ENCODE measurements at places on chromosomes 7 and 10.
A peak's percentile ranks its signal among the peaks of the same experiment; 100 is the strongest.

- no peak for DNase-seq
Measured at GRCh38 chr10:99874341-99875085, 92.1 kb downstream of the ABCC2 start.

GRCh38 chr7:40239755-40240303 is 105.0 kb downstream of the SUGCT start:
- no peak for DNase-seq

- no peak for DNase-seq
Measured at GRCh38 chr10:68861253-68861652, 33.9 kb downstream of the STOX1 start.

DNA sequence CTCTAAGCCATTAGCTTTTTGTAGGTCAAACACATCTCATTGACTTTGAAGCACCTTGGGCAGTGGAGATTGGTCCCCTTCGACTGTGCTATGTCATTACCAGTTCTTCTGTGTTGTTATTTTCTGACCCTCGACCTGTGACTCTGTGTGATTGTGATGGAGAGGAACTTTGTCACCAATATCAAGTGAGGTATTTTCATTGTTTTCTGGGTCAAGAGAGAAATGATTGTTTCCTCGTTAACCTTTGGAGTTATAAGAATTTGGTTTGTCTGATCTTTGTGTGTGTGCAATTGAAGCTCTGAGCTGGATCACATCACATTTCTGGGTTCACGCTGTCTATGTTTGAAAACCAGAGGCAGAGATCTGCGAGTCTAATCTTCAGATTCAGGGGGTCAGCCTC is 432.2 kb upstream of the KLF6 start:
- DNase-seq: no peak

GRCh38 chr7:23298141-23298881 is 828 bp upstream of the MALSU1 start:
- DNase-seq: no peak

- DNase-seq: no peak
Measured at GRCh38 chr10:22581461-22581860, 132.9 kb downstream of the PIP4K2A start.

DNA sequence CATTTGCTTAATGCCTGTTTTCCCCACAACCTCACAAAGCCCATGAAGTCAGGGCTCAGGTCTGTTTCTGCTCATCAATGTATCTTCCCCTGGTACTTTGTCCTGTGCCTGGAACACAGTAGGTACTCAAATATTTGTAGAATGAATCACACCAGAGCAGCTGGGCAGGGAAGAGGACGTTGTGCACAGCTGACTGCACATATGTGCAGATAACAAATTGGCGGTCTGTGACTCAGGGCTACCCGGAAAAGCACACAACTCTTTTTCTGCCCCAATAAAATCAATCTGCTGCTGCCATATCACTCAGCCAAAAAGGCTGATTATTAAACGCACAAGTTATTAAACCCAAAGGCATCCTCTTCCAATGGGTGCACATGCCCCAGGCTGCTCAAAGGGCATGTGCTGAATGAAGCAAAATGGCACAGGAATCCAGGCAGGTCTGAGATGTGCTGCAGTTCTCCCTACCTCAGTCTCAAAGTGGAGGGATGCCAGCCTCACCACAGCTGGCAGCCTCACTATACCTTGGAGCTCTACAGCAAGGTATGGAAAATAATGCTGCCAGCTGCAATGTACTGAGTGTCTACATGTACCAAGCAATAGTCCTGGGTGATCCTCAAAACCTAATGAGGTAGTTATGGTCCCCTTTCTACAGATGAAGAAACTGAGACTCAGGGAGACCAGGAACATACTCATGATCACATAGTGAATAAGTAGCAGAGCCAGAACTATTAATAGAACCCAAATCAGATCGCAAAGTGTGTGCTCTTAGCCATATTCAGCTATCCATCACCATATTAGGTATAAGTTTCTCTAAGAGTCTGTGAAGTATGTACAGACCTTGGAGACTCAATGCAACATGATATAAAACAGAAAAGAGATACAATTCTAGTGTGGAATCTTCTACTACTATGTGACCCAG is 43.4 kb downstream of the SORBS1 start:
- no peak for DNase-seq

- no peak for DNase-seq
Measured at GRCh38 chr10:89829887-89830269, 128.5 kb downstream of the KIF20B start.

GRCh38 chr10:5814110-5815107 is 1.2 kb upstream of the GDI2 start:
- no peak for DNase-seq

GRCh38 chr10:24947304-24948097 is 4.9 kb downstream of the PRTFDC1 start:
- DNase-seq: no peak

- no peak for DNase-seq
Measured at GRCh38 chr10:76887223-76888010, 750.2 kb downstream of the KCNMA1 start.

GRCh38 chr10:113026679-113027078 is 76.6 kb downstream of the TCF7L2 start:
- DNase-seq: no peak

DNA sequence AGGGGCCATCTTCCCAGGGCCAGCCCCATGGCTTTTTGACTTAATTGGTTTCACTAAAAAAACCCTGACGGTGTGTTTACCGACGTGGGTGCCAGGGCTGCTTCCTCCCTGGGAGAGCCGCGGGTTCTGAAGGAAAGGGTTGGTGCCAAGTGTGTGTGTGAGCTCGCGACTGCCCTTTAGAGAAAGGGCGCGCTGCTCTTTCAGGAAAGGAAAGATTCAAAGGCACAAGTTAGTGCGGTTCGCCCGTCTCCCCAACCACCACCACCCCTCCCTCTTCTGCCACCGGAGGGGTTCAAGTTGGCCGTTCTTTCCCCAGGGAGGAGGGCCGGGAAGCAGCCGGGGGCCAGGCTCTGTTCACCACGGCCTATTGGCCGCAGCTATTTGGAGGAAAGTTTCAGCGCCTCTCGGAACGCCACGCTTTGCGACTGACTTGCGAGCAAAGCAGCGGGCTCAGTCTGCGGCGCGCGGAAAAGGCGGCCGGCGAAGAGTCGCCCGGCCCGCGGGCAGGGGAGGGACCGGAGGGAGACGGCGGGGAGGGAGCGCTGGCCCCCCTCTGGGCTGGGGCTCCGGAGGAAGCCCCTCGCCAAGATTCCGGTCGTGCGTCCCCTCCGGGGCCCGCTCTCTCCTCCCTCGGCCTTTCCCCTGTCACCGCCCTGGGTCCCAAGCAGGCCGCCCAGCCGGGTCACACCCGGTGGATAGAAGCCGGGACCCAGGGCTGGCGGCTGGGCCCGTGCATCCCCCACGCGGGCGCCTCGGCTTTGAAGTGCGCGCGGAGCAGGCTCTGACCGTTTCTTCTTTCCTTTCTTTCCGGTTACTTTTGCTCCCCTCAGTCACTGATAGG is 165.9 kb upstream of the PPP1R3A start:
- no peak for DNase-seq

DNA sequence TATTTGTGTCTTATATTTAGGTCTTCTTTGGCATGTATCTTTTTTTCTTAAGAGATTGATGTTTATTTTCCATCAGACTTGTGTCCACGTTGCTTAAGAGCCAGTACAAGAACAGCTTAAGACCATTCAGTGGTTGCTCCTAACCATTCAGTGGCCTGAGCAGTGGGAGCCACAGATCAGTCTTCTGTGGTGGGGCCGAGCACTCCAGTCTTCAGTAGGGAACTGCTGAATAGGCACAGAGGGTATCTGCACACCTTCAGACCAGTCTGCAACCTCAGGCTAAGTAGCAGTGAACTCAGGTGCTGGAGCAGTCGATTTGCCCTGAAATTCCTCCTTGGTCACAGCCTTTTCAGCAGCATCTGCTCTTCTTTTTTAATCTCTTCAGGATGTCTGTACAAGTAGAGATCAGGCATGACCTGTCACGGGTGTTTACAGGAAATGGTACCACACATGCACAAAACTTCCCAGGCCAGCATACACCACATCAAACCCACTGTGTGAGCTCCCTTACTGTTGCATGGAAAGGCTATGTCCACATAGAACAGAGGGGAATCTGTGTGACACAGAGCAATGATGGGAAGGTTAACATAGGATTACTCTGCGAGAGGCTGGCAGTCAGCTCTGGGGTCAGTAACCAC is 51.5 kb downstream of the FAM107B start:
- DNase-seq: no peak

DNA sequence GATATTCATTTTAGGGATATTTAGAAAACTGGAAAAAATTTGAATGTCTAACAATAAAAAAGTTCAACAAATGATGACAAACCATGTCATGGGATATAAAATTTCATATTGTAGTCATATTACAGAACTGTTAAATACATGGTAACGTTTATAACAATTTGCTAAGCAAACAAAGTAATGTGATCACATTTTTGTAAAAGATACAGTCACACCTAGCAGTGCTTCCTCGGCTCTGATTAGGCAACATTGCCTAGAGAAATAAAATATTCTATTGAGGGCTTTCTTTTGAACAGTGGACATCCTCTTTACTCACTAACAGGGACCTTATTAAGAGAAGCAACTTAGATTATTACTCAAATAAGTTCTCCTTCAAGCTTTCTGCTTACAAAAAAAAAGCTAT is 605.5 kb downstream of the GATA3 start:
- DNase-seq: no peak

GRCh38 chr10:70321897-70322890 is 38.4 kb upstream of the NPFFR1 start:
- no peak for DNase-seq

- DNase-seq: peak; percentile 17
Measured at GRCh38 chr10:78657163-78657861, 411.5 kb upstream of the ZMIZ1 start.

DNA sequence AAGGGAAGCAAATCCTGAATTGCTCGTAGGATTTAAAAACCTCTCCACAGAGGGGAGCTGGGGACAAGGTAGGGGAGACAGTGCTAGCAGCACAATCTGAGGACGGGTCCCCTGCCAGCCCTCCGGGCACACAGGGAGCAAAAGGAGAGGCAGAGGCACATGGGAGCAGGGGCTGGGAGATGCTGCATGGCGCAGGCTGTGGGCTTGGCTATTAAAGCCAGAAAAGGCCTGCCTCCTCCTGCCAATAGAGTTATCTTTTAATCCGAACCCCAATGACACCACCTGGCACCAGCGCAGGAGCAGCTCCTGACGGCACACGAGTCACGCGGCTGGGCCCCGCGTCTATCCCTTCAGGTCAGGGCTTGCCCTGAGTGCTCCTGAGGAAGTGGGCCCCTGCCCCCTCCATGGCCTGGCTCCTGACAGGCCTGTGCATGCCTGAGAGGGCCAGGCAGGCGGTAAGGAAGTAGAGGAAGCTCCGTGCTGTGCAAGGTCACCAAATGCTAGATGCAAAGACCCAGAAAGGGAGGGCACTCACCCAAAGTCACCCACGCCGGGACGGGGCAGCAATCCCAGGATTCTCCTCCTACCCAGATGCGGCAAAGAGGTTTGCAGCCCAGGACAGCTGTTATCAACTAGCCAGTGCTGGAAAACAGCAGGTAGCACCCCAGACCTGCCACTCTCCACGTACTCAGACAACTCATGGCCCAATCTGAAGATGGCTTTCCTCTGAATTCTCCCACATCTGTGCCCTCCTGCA is 28.1 kb downstream of the DLG5 start:
- no peak for DNase-seq

GRCh38 chr10:122362031-122362592 is 12.4 kb upstream of the PLEKHA1 start:
- no peak for DNase-seq

DNA sequence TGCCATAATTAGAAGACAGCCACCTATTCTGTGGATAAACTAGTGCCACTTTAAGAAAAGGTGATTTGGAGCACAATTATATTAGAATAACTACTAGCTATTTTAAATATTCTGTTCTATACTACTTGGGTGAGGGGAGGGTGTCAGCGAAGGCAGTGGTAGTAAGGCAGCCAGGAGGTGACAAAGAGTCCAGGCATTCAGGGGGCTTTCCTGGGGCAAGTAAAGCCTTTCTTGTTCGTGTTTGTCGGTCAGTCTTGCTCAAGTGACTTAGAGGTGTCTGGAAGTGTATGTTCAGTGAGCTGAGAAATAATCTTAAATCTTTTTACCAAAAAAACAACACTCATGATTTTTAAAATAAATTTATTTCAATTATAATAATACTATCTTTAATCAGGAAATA is 34.4 kb downstream of the ADD3 start:
- DNase-seq: no peak

- no peak for DNase-seq
Measured at GRCh38 chr7:40298421-40298820, 163.6 kb downstream of the SUGCT start.

- no peak for DNase-seq
Measured at GRCh38 chr10:11570751-11571150, 40.7 kb downstream of the USP6NL start.

DNA sequence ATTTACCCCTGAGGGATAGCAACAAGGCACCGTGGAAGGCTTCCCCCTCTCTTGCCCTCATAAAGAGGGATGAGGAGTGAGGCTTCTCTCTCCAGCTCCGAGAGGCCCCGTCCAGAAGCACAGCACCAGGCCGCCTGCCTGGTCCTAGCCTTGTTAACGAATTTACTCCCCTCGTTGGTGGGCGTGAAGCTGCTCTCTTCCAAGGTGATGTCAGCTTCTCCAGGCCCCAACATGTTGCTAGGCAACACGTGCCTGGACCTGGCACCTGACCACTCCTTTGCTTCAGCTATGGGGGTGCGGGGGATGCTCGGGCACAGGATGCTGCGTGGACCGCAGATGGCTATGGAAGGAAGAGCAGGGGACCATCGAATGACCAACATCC is 135.2 kb upstream of the MGMT start:
- DNase-seq: no peak

DNA sequence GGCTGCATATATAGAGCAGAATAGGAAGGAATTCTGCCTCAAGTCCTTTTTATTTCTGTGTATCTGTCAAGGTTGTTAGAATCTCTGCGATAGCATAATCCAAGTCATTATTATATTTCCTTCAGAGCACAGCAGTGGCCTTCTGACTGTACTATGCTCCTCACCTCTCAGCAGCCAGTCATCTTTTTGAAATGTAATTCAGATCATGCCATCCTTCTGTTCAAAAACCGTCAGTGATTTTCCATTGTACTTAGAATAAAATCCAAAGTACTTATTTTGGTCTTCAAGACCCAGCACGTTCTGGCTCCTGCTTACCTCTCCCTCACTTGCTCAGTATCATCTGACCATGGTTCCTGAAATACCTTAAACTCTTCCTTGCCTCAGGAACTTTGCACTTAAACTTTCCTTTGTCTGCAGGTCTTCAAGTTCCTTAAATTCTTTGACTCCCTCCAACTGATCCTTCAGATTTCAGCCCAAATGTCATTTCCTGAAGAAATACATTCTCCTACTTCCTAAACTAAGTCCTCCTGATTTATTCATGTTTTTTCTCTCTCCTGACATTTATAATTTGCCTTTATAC is 112.4 kb downstream of the ST7 start:
- DNase-seq: no peak
